Ovary (tissue), 10 donors: ENCODE measurements at places on chromosomes 1 and 21.

DNA sequence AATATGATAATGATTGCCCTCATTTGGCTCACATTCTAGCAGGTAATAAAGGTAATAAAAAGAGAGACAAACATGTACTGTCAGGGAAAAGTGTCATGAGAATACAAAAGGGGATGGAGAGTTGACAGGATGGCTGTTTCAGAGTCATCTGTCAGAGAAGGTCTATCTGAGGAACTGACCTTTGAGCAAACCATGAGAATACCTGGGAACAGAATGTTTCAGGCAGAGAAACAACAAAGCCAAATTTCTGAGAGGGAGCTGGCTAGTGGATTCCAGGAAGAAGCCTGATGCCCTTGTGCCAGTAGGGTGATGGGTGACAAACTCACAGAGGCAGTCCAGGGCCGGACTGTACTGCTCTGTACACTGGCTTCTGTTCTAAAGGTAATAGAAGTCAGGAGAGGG is 107.2 kb downstream of the C1orf21 start:
- no peak for DNase-seq

- no peak for DNase-seq
These were observed 675.1 kb upstream of the BRINP3 start for GRCh38 chr1:191152776-191153175.

DNA sequence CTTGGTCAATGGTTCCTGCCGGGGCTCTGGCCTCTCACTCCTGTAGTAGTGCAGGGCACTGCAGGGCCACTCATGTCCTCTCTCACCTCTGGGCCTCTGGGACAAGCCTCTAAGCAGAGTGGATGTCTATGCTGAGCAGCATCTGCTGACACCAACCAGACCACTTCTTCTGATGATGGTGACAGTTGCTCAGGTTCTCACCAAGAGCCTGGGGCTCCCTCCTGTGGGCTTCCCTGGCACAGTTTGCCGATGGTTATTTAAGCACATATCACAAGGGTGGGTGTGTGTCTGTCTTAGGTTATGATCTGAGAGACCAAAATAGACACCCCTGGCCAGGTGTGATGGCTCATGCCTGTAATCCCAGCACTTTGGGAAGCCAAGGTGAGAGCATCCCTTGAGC is 17.4 kb upstream of the GPR137B start:
- DNase-seq: no peak

DNA sequence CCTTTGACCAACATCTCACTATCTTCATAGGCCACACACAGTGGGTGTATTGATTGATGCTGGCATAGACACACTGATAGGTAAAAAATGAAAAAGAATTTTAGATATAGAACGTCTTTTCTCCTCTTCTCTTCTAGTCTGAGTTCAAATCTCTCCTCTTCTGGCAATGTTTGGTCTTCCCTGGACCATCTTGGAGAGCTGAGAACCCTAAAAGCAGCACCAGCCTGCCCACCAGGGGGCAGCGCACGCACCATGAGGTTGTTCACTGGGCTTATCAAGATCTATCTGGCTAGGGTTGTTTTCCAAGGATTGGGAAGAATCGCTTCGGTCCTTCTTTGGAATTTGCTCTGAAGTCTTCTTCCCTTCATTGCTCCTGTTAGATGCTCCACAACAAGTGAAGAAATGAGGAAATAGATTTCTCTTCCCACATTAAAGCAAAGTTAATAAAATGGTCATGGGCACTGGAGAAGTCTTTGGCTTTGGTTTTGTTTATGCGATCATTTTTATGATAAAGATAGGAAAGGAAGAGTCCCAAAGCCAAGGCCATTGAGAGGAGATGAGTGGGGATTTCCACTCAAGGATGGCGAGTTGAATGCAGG is 104.0 kb upstream of the OLIG2 start:
- no peak for DNase-seq

GRCh38 chr1:7948960-7949359 is 8.3 kb upstream of the TNFRSF9 start:
- DNase-seq: no peak

DNA sequence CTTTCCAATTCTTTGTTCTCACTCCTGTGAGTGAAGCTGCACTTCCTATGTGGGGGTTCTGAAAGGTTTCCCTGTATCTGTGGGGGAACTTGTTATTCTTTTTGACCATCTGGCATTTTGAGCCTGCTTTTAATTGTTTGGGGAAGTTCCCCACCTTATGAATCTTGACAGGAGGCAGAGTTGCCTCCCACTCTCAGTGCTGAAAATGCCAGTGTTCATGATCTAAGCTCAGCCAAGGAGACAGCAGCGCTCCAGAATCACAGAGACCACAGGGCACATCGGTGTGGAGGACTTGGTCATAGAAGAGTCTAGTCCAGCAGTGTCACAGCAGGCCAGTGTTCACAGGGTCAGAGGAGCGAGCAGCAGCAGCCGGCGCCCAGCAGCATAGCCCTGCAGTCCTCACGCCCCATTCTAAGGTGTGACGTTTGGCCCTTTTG is 63.8 kb upstream of the PRDX6 start:
- no peak for DNase-seq

DNA sequence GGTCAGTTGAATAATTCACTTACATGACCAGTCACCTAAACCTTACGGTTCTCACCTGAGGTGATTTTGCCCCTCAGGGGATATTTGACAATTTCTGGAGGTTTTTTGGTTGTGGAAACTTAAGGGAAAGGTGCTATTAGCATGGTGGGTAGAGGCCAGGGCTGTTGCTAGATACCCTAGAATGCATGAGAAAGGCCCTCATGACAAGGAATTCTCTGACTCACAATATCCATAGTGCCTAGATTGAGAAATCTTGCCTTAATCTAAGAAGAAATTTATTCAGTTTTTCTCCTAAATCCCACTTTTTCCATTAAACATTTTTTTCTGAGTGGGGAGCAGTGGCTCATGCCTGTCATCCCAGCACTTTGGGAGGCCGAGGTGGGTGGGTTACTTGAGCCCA is 119.7 kb downstream of the TGFB2 start:
- DNase-seq: no peak

DNA sequence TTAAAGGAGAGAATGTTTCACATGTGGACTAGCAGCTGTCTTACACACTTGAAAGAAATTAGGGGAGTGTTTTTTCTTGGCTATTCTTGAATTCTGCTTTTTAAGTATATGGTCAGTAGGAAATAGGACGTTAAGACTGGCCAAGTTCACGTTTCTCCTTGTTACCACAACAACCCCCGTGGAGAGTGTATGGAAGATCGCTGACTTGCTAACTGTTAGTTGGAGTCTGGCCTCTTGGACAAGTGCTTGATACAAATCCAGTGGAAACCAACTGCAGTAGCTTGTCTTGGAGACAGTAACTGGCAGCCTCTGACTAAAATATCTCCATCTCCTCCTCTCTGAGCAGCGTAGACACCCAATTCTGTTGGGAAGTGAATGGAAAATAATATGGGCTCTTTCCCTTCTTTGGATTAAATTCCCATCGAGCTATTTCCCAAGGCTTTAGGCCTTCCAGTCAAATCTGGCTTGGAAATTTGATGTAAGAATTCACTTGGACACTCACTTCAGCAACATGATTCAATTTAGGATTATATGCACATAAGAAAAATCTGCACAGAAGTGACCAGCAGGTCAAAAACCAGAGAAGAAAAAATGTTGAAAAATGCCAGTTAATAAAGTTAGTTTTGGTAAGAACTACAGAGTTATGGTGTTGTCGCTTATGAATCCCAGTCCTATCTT is 3.6 kb upstream of the NFIA start:
- no peak for DNase-seq

- no peak for DNase-seq
These were observed 96.8 kb upstream of the C1orf21 start for GRCh38 chr1:184289825-184290550.

DNA sequence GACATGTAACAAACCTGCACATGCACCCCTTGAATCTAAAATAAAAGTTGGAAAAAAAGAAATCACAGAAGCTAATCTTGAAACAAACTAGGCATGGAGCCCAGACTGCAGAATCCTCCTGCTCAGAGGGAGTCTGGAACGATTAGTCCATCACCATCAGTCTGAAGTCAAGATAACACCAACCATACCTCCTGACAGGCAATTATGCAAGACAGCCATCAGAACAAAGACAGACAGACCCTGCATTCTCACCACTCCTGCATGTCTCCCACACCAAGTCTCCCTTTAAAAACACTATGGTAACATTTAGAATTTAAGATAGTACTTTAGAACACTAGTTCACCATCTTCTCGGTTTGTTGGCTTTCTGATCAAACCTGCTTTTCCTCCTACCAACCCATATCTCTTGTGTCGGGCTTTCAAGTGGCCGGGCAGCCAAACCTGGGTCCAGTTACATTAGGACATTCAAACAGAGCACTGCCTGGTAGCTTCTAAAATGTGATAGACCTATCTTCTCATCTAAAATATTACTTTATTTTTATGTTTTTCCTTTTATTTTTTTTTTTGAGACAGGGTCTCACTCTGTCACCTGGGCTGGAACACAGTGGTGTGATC is 10.1 kb downstream of the YARS1 start:
- DNase-seq: no peak

GRCh38 chr1:17292299-17293160 is 15.5 kb upstream of the PADI4 start:
- no peak for DNase-seq

DNA sequence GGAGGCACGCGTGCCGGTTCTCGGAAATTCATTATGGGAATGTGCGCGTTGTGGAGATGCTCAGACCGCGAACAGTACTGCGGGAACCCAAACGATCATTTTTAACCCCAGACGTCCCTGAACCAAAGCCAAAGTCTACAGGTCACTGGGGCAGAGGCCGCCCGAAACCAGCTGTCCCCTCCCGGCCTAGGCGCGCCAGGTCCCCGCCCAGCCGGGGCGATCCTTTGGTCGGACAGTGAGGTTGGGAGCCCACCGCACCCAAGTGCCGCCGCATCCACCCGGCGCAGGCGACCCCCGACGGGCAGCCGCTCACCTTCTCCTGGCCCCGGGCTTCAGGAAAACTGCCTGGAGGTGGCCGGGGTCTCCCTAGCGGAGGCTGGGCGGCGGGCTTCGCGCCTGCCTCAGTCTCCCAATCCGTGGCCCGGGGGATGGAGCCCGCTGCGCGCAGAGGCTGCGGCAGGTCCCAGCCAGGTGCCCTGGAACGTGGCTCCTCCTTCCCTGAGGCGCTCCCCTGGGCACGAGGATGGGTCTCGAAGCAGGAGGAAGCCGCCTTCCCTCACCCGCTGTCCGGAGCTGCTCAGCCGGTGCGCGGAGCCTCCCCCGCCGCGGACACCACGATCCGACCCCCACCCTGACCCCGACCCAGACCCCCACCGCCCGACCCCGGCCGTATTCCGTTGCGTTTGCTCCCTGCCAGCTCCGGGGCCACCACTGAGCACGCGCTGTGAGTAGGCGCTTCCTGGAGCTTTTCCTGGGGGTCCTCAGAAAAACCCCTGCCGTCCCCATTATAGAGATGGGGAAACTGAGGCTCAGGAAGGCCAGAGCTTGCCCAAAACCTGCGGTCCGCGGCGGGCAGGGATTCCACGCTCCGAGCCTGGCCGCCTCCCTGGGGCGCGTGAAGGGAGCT is 8.1 kb upstream of the SLX9 start:
- no peak for DNase-seq

GRCh38 chr1:58982259-58982998 is 198.6 kb upstream of the JUN start:
- peak; percentile 27 for DNase-seq

- no peak for DNase-seq
These were observed 75.1 kb upstream of the GNG12 start for GRCh38 chr1:67908250-67908936.

- no peak for DNase-seq
These were observed 68.8 kb upstream of the COL6A1 start for GRCh38 chr21:45912611-45913417.

DNA sequence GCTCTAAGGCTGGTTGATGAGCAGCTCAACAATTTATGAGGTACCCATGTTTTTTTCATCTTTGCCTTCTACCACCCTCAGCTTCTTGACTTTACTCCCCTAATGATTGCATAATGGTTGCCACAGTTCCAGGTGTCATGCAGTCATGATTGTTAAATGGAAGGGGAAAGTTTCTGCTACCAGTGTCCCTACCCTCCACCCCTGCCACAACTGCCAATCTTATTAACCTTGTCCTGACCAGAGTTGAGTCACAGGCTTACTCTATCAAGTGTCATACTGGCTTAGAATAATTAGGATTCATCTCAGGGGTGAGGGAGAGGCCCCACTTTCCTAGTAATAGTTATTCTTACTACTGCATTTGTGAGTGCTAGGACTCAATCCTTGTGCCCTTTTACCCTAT is 7.9 kb upstream of the FUBP1 start:
- DNase-seq: no peak

GRCh38 chr1:60657926-60658325 is 424.4 kb upstream of the NFIA start:
- DNase-seq: no peak

- no peak for DNase-seq
These were observed 19.2 kb upstream of the UBR4 start for GRCh38 chr1:19229229-19229628.

DNA sequence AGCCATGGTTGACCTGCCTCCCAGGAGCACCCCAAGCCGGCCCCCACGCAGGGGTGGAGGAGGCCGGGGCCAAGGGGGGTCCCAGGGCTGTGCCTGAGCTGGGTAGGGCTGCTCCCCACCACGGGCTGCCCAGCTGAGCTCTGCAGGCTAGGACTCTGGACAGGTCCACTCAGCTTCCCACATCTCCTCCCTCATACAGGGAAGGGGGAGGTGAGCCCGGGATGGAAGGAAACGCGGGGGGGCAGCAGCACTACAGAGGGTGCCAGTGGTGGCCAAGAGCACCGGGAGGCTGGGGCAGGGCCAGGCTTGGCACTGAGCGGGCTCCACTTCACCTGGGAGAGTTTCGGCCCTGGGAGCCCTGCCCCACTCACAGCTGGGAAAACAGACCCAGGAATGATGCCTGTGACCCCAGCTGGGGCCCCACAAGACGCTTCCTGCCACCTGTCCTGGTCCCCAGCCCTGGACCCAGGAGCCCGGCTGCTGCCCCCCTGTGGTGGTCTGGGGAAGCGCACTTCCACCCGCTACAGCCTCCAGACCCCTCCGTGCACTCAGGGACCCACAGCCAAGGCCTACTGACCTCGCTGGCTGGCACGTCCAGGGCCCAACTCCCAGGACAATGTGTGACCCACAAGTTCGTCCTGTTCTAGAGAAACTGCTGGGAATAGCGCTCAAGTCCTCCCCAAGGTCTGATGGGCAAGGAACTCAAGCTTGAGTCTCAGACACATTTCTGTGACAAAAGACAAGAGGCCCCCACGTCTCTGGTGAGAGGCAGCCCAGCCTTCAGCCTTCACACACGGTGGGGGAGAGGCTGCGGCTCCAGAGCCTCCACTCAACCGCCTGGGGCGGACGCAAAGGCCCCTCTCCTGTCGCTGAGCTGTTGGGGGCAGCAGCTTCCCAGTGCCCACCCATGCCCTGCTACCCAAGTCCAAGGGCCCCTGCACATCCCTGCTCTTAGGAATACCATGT is 3.0 kb downstream of the AURKAIP1 start:
- peak; percentile 81 for DNase-seq
